ENCODE measurements at places on chromosomes 2 and 18. TPM values are rescaled to one million over a fixed set of nuclear protein-coding genes. Genes with fewer than 3 reads are reported as not detected.

UNC80 gene
- not detected for total RNA-seq

NMUR1 gene
- 3.2 TPM for total RNA-seq

- no peak overlapping the region for H3K4me3 ChIP-seq
- no peaks in the 10 kb centered on the region for H3K27me3 ChIP-seq
- no peaks in the 10 kb centered on the region for H3K36me3 ChIP-seq
- no peaks in the 10 kb centered on the region for H3K4me1 ChIP-seq
- DNase-seq = no peak
These were observed 186.6 kb downstream of the NOL4 start for GRCh38 chr18:34038086-34038485.

GRCh38 chr18:77899972-77900754 lies 650.5 kb downstream of the GALR1 start:
- peak overlapping the region; percentile 54 for H3K4me3 ChIP-seq
- DNase-seq = no peak
- no peaks in the 10 kb centered on the region for H3K27me3 ChIP-seq
- H3K4me1 ChIP-seq = peaks cover 3% of the 10 kb centered on the region
- H3K36me3 ChIP-seq = no peaks in the 10 kb centered on the region

GRCh38 chr2:196278491-196278911 lies 107.1 kb upstream of the STK17B start:
- no peaks in the 10 kb centered on the region for H3K36me3 ChIP-seq
- no peaks in the 10 kb centered on the region for H3K27me3 ChIP-seq
- DNase-seq = no peak
- no peak overlapping the region for H3K27ac ChIP-seq
- no peak overlapping the region for H3K4me3 ChIP-seq

GRCh38 chr2:97707362-97708047 lies 5.9 kb upstream of the ZAP70 start:
- H3K36me3 ChIP-seq = no peaks in the 10 kb centered on the region
- no peak overlapping the region for H3K27ac ChIP-seq
- H3K4me3 ChIP-seq = no peak overlapping the region
- no peak for DNase-seq
- no peaks in the 10 kb centered on the region for H3K27me3 ChIP-seq
- H3K4me1 ChIP-seq = no peaks in the 10 kb centered on the region
